ENCODE measurements at places on chromosomes 5 and 9.
A peak's percentile ranks its signal among the peaks of the same experiment; 100 is the strongest.

- DNase-seq: no peak
These were observed 5.5 kb upstream of the DMRT2 start for GRCh38 chr9:1044643-1045042.

DNA sequence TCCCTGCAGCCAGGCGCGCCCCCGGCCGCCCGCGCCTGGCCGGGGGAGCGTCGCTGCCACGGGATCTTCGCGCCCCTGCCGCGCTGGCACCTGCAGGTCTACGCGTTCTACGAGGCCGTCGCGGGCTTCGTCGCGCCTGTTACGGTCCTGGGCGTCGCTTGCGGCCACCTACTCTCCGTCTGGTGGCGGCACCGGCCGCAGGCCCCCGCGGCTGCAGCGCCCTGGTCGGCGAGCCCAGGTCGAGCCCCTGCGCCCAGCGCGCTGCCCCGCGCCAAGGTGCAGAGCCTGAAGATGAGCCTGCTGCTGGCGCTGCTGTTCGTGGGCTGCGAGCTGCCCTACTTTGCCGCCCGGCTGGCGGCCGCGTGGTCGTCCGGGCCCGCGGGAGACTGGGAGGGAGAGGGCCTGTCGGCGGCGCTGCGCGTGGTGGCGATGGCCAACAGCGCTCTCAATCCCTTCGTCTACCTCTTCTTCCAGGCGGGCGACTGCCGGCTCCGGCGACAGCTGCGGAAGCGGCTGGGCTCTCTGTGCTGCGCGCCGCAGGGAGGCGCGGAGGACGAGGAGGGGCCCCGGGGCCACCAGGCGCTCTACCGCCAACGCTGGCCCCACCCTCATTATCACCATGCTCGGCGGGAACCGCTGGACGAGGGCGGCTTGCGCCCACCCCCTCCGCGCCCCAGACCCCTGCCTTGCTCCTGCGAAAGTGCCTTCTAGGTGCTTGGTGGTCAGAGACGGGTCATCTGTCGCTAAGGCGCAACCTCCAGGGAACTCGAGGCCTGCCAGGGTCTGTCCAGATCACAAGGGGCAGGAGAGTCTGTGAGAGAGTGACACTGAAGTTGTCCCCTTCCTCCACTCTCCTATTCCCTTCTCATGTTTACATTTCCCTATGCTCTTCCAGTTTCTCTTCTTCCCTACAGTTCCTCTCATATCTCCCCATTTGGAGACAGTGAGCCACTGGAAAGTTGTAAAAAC is 1.3 kb downstream of the GPR150 start:
- DNase-seq: peak; percentile 61

DNA sequence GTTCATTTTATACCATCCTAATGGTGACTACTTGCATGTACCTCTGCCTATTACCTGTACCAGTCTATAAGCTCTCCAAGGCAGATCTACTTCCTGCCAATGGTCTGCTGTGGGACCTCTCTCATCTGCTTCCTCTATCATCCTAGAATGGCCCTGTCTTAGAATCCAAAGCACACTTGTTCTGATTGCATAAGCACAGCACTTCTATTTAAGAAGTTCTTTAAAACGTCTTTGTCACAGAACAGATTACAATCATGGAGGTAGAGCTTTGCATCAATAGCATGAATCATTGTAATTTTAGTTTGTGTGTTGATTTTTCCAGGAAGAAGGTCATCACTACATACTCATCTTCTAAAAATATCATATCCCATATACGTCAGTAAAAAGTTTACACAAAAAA is 131.8 kb upstream of the ACOT12 start:
- DNase-seq: no peak

GRCh38 chr5:76790632-76791290 is 28.1 kb upstream of the F2RL1 start:
- DNase-seq: no peak

GRCh38 chr9:22954550-22954949 is 507.9 kb downstream of the DMRTA1 start:
- DNase-seq: no peak

GRCh38 chr5:127697894-127698600 is 5.1 kb upstream of the CCDC192 start:
- DNase-seq: peak; percentile 36

GRCh38 chr9:126591083-126591482 is 22.6 kb upstream of the LMX1B start:
- DNase-seq: peak; percentile 38

DNA sequence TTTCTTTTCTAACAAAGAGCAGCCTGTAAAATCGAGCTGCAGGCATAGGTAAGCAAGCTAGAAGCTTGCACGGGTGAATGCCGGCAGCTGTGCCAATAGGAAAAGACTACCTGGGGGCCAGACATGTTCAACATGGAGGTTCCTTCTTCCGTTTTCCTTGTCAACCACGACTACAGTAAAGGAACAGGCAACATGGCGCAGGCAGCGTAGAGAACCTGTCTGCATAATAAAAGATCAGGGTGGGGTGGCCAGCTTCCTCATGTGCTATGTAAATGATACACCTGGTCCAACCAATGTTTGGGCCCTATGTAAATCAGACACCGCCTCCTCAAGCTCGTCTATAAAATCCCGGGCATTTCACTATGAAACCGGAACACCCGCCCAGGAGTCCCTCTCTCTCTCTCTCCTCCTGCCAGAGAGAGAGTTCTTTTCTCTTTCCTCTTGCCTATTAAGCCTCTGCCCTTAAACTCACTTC is 103.8 kb upstream of the LIFR start:
- peak; percentile 93 for DNase-seq

GRCh38 chr5:154447089-154447725 is 1.4 kb downstream of the SAP30L start:
- DNase-seq: no peak

DNA sequence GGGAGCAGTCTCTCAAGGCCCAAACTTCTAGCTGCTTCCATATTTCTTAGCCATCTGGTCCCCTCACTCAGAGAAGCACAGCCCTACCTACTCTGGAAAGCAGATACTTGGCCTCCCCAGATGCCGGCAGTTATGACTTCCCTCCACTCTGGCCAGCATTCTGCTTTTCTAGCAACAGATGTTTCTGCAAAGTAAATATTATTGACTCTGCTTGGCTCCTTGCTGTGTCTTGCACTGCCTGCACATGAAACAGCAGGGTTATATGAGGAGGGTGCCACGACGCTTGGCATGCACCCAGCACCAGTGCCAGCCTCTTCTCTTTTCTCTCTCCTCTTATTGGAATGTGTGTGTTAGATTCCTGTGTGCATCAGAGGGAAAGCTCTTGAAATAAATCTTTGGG is 99.7 kb downstream of the ARHGAP26 start:
- DNase-seq: no peak

DNA sequence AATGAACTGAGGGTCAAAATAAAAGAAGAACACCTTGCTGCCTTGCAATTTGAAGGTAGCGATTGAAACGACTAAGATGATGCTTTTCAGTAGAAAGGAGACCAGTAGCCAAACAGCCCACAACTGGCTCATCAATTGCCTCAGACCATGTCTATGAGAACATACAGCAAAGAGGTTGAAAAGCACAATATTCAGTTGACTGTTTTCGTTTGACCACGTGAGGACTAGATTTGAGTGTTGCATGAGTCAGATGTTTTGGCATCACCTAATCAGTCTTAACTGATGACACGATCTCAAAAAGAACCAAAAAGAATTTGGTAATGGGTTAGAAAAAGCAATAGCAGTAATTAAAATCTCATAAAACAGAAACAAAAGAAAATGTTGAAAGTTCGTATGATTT is 82.7 kb upstream of the IL7R start:
- DNase-seq: no peak

DNA sequence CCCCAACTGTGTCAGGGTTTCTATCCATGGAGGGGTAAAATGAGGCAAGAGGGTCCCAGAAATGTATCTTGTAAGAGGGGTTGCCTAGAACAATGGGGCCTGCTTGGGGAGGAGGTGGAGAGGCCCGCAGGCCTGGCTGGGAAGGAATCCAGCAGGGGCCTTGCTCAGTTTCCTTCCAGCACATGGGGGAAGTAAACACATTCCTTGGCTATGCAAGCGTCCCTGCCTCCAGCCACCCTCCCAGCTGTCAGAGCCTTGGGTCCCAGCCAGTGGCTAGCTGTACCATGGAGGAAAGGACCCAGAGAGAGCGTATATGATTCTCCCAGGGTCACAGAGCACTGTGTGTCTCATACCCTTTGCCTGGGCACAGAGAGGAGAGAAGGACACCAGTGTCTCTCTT is 71.1 kb upstream of the IL17B start:
- DNase-seq: no peak

- DNase-seq: no peak
These were observed 1.3 kb upstream of the REEP5 start for GRCh38 chr5:112923148-112923917.

- DNase-seq: peak; percentile 87
These were observed 1.0 kb upstream of the MXD3 start for GRCh38 chr5:177312649-177313181.

GRCh38 chr9:35842795-35843194 is 13.8 kb downstream of the TMEM8B start:
- DNase-seq: no peak

DNA sequence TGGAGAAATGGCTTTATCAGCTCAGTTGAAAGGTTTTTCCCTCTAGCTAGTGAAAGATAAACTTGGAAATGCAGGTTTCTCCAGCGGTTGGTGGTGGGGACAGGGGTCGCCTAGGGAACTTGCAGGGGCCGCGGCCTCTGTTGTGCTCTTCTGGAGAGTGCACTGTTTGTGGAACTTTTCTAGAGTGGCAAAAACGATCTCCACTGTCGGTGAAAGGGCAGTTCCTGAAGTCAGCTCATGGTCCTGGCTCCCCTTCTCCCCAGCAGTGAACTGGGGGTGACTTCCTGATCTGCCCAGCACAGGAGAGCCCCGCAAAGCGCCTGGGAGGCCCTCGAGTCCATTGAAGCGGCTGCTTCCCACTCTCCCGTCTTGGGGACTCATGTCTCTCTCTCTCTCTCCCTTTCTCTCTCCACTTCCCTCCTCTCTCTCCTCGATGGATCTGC is 3.2 kb downstream of the IRX1 start:
- no peak for DNase-seq

DNA sequence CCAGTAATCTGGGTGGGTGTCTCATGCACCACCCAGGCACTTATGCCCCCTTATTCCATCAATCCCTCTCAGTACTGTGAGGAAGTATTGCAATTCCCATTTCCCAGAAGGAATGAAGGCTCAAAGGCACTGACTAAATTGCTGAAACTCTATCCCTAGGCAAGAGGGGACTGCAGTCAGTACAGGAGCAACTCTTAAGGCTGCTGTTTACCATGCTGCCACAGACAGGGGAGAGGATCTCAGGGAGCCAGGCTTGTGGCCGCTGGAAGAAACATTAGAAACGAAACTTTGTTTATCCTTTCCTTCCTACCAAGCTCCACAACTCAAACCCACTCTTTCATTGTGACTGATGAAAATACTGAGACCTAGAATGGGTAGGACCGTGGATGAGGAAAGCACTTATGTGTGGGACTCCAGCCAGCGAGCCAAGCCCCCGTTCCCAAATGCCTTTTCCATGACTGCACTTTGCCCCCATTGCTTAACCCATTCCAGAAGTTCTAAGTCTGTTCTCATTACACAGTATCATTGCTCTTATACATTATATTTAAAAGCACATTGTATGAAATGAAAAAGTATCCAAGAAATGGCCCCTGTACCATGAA is 54.3 kb downstream of the TLE1 start:
- no peak for DNase-seq

GRCh38 chr5:140324617-140325241 is 21.7 kb downstream of the HBEGF start:
- no peak for DNase-seq

DNA sequence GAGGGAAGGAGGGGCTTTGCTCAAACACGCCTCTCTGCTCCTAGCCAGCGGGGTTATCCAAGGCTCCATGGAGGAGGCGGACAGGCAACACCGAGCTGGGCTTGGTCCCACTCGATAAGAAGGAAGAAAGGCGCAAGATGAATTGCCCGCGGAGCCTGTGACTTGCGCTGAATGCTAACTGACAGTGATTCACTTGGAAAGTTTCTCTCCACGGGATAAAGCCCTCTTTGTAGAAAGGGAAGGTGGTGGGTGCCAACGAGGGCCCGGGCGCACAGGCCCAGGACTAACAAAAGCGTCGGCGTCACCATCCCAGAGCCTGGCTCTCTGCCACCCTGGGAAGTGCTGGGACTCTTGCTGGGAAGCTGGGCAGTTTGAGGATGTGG is 76.0 kb downstream of the VAV2 start:
- DNase-seq: no peak

DNA sequence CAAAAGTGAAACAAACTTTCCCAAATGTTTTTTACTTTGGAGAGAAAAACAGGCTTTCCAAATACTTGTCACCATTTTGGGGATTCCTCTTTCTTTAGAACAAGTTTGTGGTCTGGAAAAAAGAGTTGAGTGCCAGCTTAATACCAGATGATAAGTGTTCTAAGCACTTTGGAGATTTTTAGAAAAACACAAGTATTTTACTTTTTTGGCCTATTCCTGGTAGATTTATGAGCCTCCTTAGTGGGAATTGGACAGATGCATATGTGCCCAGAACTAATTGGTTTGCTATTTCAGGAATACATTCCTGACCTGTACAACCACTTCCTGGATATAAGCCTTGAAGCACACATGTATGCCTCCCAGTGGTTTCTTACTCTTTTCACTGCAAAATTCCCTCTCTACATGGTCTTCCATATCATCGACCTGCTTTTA is 40.5 kb downstream of the GPR21 start:
- DNase-seq: no peak

DNA sequence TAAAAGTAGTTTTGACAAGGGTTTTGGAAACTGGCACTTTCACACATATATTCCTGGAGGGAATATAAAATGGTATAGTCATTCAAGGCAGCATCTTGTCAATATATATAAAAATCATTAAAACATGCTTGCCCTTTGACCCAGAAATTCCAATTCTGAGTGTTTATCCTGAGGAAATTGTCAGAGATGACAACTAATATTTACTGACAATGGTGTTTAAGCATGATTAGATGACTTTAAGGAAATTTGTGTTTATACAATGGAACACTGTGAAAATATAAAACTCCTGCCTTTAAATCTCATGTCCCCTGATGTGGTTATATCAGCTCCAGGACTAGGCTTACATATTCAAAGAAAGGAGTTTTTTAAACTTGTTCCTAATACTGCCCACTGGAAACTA is 25.6 kb downstream of the PCSK1 start:
- DNase-seq: no peak

GRCh38 chr5:171999877-172000276 is 6.6 kb downstream of the FBXW11 start:
- DNase-seq: no peak

- DNase-seq: no peak
These were observed 11.7 kb upstream of the CERCAM start for GRCh38 chr9:128408963-128409431.

GRCh38 chr5:95555553-95555952 is 652 bp downstream of the ARSK start:
- no peak for DNase-seq

GRCh38 chr5:91302305-91302704 is 80.8 kb downstream of the ARRDC3 start:
- DNase-seq: no peak

- DNase-seq: no peak
These were observed 69.7 kb downstream of the MEF2C start for GRCh38 chr5:88813244-88813643.
